ENCODE measurements at places on chromosomes 1 and 21. TPM values are rescaled to one million over a fixed set of nuclear protein-coding genes. Genes with fewer than 3 reads are reported as not detected.

RAB3B gene
- total RNA-seq: 67.3 TPM

DNA sequence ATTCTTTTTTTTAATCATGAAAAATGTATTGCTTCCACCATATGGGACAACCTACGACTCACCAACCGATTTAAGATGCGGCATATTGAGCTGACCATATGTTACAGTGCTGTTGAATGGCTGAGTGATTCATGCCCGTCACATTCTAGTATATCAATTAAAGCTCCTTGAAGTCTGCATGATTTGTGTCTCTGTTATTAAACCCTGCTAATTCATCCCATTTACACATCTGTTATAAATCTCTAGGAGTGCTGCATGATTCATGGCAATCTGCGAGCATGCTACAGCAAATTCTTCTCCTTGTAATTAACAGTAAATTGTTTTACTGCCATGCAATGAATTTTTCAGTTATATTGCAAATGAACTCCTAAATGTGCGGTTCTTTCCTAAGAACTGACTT, 239.8 kb downstream of the USH2A start:
- no peaks in the 10 kb centered on the region for H3K36me3 ChIP-seq
- DNase-seq: peak; percentile 9
- peaks cover 9% of the 10 kb centered on the region for H3K4me1 ChIP-seq

- H3K4me1 ChIP-seq: peaks cover 20% of the 10 kb centered on the region
- no peak for DNase-seq
- no peaks in the 10 kb centered on the region for H3K36me3 ChIP-seq
- no peak overlapping the region for H3K27ac ChIP-seq
- no peak overlapping the region for H3K4me3 ChIP-seq
- peaks cover 4% of the 10 kb centered on the region for H3K27me3 ChIP-seq
Observed at GRCh38 chr1:205495237-205495823, 9.1 kb upstream of the CDK18 start.

- no peak overlapping the region for H3K4me3 ChIP-seq
- no peaks in the 10 kb centered on the region for H3K36me3 ChIP-seq
- peaks cover 9% of the 10 kb centered on the region for H3K4me1 ChIP-seq
- no peak overlapping the region for H3K27ac ChIP-seq
Observed at GRCh38 chr1:75671708-75672107, 52.8 kb upstream of the ACADM start.

DNA sequence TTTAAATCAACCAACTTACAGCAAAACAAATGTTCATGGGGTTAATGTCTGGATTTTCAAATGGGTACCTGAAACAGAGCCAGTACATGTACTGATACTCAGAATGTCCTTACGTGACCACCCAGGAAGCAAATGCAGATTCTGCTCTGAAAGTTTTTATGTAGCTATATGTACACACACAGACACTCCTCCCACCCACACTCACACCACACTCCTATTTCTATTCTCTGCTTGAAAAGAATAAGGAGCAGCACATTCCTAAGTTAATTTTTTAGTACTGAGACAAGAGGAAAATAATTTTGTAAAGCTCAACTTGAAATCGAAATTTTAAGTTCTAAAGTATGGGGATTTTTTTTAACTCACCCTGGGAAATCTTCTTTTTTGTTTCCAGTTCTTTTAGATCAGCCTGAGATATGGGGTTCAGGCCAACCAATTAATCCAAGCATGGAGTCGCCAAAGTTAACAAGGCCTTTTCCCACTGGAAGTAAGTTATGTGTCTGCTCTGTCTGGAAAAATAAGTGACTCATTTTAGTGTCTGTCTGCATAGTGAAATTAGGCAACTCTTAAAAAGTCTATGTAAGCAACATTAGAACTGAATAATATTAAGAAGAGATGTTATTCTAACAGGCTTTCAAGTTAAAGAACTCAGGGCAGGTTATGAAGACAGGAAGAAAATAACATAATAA, 75.5 kb upstream of the DYNLT5 start:
- peak overlapping the region; percentile 74 for H3K27ac ChIP-seq
- no peaks in the 10 kb centered on the region for H3K36me3 ChIP-seq
- peak; percentile 87 for DNase-seq
- H3K4me3 ChIP-seq: peak overlapping the region; percentile 7
- H3K27me3 ChIP-seq: no peaks in the 10 kb centered on the region

DNA sequence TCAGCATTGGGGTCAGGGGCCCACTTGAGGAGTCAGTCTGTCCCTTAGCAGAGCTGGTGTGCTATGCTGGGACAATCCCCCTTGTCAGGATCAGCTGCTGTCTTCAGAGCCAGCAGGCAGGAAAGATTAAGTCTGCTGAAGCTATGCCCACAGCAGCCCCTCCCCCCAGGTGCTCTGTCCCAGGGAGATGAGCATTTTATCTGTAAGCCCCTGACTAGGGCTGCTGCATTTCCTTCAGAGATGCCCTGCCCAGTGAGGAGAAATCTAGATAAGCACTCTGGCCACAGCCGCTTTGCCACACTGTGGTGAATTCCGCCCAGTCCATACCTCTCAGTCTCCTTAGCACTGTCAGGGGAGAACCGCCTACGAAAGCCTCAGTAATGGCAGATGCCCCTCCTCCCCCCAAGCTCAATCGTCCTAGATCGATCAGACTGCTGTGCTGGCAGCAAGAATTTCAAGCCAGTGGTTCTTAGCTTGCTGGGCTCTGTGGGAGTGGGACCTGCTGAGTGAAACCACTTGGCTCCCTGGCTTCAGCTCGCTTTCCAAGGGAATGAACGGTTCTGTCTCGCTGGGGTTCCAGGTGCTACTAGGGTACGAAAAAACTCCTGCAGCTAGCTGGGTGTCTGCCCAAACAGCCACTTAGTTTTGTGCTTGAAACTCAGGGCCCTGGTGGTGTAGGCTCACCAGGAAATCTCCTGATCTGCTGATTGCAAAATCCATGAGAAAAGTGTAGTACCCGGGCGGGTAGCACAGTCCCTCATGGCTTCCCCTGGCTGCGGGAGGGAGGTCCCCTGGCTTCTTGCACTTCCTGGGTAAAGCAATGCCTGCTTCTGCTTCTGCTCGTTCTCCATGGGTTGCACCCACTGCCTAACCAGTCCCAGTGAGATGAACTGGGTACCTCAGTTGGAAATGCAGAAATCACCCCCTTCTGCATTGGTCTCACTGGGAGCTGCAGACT, 25.1 kb upstream of the TP53BP2 start:
- no peak for DNase-seq
- H3K27me3 ChIP-seq: peaks cover 14% of the 10 kb centered on the region
- H3K4me1 ChIP-seq: no peaks in the 10 kb centered on the region
- H3K36me3 ChIP-seq: no peaks in the 10 kb centered on the region
- H3K27ac ChIP-seq: no peak overlapping the region

DNA sequence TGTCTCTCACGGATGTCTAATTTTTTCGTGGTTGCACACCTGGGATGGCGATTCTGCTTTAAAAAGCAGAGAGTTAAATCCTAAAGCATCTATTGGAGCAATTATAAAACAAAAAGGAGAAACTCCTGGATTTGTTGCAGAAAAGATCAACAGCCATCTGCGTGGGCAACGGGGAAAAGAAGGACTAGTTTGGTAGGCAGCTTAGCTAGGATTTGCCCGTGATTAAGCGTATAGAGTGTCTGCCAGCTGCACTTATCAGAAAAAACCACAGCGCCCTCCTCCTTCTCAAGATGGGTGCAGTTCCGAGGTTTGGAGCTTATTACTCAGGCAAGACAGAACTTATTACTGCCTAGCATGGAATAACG, 526 bp upstream of the SLC25A24 start:
- peak overlapping the region; percentile 77 for H3K27ac ChIP-seq
- H3K4me3 ChIP-seq: peak overlapping the region; percentile 94
- 0 out of 2 replicates have a peak, but pooled peaks cover 7% of the 10 kb centered on the region for H3K36me3 ChIP-seq
- H3K4me1 ChIP-seq: peaks cover 10% of the 10 kb centered on the region

GNAT2 gene
- total RNA-seq: not detected

HMGCL gene
- 48.1 TPM for total RNA-seq

GRCh38 chr21:36834192-36834591, 132.3 kb downstream of the HLCS start:
- no peaks in the 10 kb centered on the region for H3K36me3 ChIP-seq
- H3K27me3 ChIP-seq: no peaks in the 10 kb centered on the region

PLA2G2C gene
- total RNA-seq: not detected

DNA sequence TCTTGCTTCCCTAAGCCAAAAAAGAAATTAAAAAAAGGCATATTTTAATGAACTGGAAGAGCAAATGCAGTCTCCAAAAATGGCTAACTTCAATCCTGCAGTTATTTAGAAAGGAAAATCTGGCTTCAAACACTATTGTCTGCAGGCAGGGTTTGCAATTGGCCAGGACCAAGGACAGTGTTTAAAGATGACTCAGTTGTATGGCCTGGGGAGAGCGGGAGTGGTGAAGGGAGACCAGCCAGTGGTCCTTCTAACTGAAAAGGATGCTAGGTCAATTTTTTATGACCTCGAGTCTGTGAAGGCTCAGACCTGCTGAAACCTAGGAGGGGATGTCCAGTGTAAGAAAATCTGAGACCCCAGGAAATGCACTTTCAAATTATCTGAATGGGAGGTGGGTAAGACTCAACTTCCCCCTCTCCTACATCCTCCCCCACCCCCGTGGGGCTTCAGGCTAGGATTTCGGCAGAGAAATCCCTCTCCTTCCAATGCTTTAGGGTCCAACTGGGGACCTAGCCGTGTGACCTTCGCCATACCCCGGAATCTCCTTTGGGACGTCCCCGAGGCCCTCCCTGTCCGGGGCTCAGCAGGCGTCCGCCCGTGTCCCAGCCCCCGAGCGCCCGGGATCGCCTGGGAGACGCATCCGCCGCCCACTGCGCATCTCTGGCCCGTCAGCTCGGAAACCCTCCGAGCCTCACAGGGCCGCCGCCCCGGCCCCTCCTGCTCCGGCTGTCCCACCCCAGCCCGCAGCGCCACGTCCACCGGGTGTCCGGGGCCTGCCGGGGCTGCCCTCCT, 602 bp upstream of the RIMKLA start:
- H3K27ac ChIP-seq: no peak overlapping the region
- peaks cover 26% of the 10 kb centered on the region for H3K27me3 ChIP-seq
- H3K4me3 ChIP-seq: peak overlapping the region; percentile 55

FAM163A gene
- total RNA-seq: not detected

DNA sequence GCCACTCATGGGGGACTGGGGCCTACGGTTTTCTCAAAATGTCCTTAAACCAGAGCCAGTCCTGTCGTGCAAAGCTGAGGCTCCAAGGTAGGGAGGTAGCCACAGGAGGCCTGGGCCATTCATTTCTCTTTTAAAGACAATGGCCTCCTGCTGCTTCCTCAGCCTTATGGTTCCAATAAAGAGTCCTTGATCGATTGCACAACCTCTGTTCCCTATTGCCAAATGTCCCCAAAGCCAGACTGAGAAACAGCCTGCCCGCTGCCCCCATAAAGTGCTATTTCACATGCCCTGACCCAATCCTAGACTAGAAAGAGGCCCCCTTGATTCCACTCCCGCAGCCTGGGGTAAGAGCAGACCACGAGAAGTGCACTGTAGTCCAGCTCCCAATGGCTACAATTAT, 166.7 kb downstream of the CLIC6 start:
- peak overlapping the region; percentile 97 for H3K27ac ChIP-seq

- H3K36me3 ChIP-seq: 0 out of 2 replicates have a peak, but pooled peaks cover 3% of the 10 kb centered on the region
- peaks cover 11% of the 10 kb centered on the region for H3K4me1 ChIP-seq
- no peak for DNase-seq
- H3K27ac ChIP-seq: no peak overlapping the region
- H3K27me3 ChIP-seq: no peaks in the 10 kb centered on the region
Observed at GRCh38 chr1:23449958-23450357, 25.4 kb upstream of the TCEA3 start.

- H3K27ac ChIP-seq: no peak overlapping the region
- peaks cover 50% of the 10 kb centered on the region for H3K4me1 ChIP-seq
- H3K36me3 ChIP-seq: no peaks in the 10 kb centered on the region
- DNase-seq: peak; percentile 62
- H3K27me3 ChIP-seq: no peaks in the 10 kb centered on the region
- H3K4me3 ChIP-seq: no peak overlapping the region
Observed at GRCh38 chr1:208223136-208223535, 21.0 kb downstream of the PLXNA2 start.

CRB1 gene
- total RNA-seq: not detected

GRCh38 chr1:217135569-217135915, 412.3 kb upstream of the ESRRG start:
- H3K27ac ChIP-seq: no peak overlapping the region
- peak; percentile 14 for DNase-seq
- H3K36me3 ChIP-seq: no peaks in the 10 kb centered on the region
- H3K27me3 ChIP-seq: peaks cover 74% of the 10 kb centered on the region
- no peaks in the 10 kb centered on the region for H3K4me1 ChIP-seq
- peak overlapping the region; percentile 74 for H3K4me3 ChIP-seq

A3GALT2 gene
- total RNA-seq: not detected

NBPF12 gene
- 4.5 TPM for total RNA-seq

DNA sequence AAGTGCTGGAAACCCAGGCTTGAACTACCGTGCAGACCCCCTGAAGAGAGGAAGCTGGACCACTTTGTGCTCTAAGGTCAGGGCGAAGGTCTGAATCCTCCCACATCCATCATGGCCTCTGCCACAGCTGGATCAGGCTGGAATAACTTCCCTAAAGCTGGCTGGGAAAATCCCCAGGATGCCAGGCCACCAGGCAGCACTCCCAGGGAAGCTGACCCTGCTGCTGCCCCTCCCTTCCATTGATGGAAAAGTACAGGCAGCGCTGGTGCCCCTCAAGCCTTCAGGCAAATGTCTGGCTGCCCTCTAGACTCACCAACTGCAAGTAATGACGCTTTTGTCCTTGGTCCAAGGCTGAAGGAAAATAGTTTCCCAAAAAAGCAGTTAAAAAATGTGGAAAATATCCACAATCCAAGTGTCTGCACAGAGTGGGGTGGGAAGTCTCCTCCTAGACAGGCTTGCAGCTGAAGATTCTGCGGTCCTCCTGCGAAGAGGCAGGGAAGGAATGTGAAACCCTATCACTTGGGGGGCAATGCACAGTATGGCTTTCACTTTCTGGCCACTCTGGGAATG, 39.9 kb upstream of the TSPAN2 start:
- no peaks in the 10 kb centered on the region for H3K27me3 ChIP-seq
- no peak overlapping the region for H3K27ac ChIP-seq
- H3K36me3 ChIP-seq: no peaks in the 10 kb centered on the region
- peaks cover 11% of the 10 kb centered on the region for H3K4me1 ChIP-seq
- no peak overlapping the region for H3K4me3 ChIP-seq
- no peak for DNase-seq

DNA sequence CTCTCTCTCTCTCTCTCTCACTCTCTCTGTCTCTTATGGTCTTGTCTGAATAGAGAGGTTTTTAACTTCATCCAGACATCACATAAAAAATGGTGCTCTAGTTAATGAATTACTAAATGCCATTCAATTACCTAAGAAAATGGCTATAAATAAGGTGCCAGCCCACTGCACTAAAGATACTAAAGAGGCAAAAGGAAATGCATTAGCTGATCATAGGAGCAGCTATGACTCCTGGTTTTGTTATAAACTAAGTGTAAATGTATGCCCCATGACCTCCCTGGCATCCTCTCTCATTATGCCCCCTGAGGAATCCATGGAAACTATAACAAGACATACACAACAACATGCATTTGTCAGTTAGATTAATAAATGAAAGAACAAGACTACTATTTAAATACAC, 57.5 kb upstream of the PDC start:
- no peak overlapping the region for H3K27ac ChIP-seq
- no peak for DNase-seq
- H3K4me1 ChIP-seq: no peaks in the 10 kb centered on the region

MACO1 gene
- 16.8 TPM for total RNA-seq

GRCh38 chr1:165144757-165145397, 211.6 kb downstream of the LMX1A start:
- no peak overlapping the region for H3K27ac ChIP-seq
- no peaks in the 10 kb centered on the region for H3K4me1 ChIP-seq
- H3K27me3 ChIP-seq: peaks cover 29% of the 10 kb centered on the region
- no peak overlapping the region for H3K4me3 ChIP-seq
- peak; percentile 69 for DNase-seq

GRCh38 chr1:204714861-204715511, 29.4 kb upstream of the LRRN2 start:
- H3K4me1 ChIP-seq: no peaks in the 10 kb centered on the region
- DNase-seq: no peak
- no peaks in the 10 kb centered on the region for H3K36me3 ChIP-seq

All from GM23248 (cell line).